ENCODE measurements at places on chromosomes 1 and 21. TPM values are rescaled to one million over a fixed set of nuclear protein-coding genes. Genes with fewer than 3 reads are reported as not detected.

DNA sequence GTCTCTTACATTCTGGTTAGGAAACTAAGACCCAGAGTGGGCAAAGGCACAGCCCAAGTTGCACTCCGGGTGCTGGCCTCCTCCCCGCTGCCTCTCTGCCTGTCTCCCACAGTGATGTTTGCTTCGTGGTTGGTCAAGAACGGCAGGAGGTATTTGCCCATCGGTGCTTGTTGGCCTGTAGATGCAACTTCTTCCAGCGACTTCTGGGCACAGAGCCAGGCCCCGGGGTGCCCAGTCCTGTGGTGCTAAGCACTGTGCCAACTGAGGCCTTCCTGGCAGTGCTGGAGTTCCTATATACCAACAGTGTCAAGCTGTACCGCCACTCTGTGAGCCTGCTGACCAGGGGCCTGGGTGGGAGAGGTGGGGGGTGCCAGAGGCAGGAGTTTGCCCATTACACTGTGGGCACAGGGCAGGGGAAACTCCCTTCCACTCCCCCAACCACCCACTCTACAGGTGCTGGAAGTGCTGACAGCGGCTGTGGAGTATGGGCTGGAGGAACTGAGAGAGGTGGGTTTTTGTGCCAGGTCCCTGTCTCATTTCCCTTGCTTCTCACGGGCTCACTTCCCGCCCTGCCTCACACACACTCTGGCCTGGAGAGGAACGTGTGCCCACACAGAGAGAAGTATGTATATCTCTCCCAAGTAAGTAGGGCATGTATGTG lies 1.9 kb downstream of the BTBD19 start:
- peak; percentile 95 for DNase-seq

DNA sequence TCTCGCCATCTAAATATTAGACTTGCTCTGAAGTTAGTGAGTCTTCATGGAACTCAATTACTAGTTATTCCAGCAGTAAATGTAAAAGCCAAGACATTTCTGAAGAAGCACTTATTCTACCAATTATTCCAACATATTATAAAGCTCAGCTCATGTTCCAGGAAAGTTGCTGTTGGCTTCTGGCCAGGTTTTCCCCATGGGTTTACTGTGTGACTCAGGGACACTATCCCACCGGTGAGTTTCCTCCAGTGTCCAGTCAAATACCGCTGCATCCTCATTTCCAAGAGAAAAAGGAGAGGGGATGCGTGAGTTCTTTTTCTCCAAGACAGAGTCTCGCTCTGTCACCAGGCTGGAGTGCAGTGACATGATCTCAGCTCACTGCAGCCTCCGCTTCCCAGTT lies 9.2 kb upstream of the HHIPL2 start:
- DNase-seq, result no peak

DNA sequence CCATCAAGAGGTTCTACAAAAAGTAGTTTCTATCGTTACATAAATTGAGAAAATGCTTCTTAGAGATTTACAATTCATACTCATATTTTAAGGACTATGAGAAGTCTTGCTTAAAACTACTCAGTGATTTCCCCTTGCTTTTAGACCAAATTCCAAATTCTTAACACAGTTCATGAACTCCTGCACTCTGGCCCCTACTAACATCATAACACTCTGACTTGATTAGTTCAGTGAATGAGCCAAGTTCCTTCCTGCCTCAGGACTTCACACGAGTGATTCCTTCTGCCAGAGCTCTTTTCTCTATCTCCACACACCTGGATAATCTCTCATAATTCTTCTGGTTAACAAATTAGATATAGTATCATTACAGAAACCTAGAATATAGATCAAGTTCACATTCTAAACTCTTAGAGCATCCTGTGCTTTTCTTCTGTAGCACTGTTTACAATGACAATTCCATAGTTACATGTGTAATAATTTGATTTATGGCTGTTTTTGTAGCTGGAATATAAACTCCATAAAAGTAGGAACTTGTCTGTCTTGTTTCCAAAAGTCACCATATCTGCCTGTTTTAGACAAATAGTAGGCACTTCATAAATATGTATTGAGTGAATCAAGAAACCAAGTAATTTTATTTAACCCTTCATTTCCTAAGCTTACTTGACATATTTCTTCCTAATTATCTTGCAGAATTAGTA lies 59.9 kb downstream of the NUF2 start:
- DNase-seq, result no peak

DNA sequence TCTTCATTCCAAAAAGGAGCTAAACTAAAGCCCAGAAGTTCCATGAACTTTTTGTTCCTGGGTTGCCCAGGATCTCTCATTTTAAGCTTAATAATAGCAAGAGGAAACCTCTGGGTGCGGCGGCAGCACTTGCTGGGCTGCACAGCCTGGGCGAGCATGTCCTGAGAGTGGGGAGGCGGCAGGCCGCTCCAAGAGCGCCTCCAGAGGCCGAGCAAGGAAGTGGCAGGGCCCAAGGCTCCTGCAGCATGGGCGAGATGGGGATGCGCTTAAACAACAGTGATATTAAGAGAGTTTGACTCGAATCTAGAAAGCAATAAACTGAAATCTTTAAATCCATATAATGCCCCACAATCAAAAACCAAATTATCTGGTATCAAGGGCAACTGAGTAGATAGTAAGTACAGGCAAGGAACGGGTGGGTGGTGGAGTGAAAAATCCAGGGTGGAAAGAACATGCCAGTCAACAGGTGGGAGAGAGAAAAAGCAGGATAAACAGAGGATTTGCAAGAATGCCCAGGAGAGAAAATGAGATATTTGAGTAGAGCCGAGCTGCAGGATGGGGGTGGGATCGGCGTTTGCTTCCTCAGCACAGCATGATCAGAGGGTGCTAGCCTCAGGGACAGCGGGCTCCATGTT lies 14.1 kb upstream of the TNR start:
- no peak for DNase-seq

- no peak for DNase-seq
These were observed 101.1 kb downstream of the ZP4 start for GRCh38 chr1:237789619-237790018.

DNA sequence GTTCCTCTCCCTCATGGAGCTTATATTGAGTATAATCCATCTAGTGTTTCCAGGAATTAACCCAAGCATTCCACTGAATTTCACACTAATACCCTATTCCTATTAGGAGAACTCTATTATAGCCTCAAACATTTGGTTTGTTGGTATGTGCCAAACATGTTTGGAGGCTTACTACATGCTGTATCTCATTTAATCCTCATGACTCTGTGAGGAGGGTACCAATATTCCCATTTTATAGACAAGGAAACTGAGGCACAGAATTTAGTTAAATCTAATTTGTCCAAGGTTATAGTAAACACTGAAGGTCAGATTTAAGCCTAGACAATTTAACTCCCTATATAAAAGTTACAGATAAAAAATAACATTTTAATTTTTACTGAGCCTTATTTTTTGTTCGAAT lies 9.1 kb downstream of the FLVCR1 start:
- no peak for DNase-seq

The DNAJC28 gene
- total RNA-seq, result 2.4 TPM

The OLIG2 gene
- 0.46 TPM for total RNA-seq

The ZMYM1 gene
- total RNA-seq, result 15.8 TPM
